Hematopoietic multipotent progenitor cell (in vitro differentiated cells): ENCODE measurements at places on chromosomes 4 and X.

GRCh38 chr4:165828928-165829327 is 44.1 kb upstream of the TLL1 start:
- DNase-seq: no peak

- DNase-seq: no peak
These were observed 18.9 kb upstream of the GPM6B start for GRCh38 chrX:13835825-13836224.

DNA sequence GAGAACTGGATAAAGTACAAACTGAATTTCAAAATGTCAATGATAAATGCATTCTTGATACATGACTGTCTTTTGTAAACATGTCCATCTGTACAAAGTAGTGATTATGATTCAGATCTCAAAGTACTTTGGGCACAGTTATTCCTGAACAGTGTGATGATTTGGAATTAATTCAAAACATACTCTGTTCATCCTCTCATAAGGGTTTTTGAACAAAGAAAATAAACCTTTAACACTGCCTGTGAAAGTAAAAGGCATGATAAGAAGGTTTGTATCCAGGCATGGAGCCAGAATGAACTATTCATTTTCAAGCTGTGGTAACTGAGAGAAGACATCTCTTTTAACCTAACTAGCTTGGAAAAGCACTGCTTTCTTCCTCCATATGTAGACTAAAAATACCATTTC is 883 bp upstream of the KLHL4 start:
- no peak for DNase-seq

GRCh38 chrX:150185766-150186165 is 177.4 kb upstream of the MAMLD1 start:
- no peak for DNase-seq

DNA sequence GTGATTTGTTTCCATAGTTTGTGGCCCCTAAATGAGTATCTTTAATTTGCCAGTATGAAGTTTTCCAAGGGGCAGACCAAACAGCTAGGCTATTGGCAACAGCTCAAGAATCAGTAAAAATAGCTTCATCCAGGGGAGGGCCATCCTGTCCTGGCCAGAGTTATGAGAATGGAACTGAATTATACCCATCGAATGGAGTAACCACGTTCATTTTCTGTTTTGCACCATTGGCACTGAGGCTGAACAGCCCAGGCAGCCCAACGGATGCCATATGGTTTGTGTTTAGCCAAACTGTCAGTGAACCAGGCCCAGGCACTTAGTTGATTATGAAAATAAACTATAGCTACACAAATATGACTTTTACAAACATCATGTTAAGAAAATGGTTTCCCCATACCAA is 17.7 kb upstream of the ASB5 start:
- DNase-seq: no peak
